ENCODE measurements at places on chromosomes 5 and 9.
A peak's percentile ranks its signal among the peaks of the same experiment; 100 is the strongest.

DNA sequence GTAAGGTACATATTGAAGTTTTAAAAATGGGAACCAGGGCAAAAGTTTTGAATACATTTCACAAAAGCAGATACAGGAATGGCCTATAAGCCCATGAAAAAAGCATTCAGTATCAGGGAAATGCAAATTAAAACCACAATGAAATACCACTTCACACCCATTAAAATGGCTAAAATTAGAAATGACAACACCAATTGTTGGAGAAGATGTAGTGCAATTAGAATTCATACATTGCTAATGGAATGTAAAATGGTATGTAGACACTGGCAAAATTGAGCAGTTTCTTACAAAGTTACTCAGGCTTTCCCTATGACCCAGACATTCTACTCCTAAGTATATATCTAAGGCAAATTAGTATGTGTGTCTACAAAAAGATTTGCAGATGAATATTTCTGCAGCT, 34.2 kb downstream of the CDC14B start:
- no peak for DNase-seq

DNA sequence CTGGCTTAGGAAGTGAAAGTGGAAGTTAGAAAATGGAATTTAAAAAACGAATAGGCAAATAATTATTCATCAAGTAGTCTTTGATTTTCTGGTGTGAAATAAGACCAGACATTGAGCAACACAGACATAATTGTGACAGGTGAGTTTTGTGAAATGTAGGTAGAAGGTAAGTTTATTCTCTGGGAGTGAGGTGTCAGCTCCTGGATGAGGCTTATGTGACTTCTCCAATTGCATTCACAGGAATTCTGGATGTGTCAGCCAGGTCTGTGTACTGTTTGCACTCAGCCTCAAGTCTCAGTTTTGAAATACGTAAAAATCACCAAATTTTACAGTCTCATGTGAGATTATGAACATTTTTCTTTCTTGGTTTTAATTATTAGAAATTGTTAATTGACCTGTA, 537.6 kb downstream of the CETN3 start:
- DNase-seq: peak; percentile 11

DNA sequence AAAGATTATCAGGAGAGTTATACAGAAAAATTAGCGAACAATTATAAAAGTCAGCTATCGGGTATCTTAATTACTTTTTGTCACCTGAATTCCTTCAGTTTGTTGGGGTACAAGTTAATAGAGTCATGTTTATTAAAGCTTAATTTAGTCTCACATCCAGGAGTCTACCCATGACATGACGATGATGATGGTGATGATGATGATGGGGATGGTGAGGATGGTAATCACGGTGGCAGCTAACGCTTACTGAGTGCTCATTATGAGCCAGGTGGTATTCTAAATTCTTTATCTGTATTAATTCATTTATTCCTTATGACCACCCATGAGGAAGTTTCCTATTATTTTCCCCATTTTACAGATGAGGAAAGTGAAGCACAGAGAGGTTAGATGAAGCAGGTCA, 208.6 kb upstream of the KIF2A start:
- no peak for DNase-seq

GRCh38 chr9:124496075-124496449, 11.1 kb downstream of the NR5A1 start:
- DNase-seq: no peak

GRCh38 chr5:43123887-43124286, 3.2 kb downstream of the ZNF131 start:
- DNase-seq: no peak

DNA sequence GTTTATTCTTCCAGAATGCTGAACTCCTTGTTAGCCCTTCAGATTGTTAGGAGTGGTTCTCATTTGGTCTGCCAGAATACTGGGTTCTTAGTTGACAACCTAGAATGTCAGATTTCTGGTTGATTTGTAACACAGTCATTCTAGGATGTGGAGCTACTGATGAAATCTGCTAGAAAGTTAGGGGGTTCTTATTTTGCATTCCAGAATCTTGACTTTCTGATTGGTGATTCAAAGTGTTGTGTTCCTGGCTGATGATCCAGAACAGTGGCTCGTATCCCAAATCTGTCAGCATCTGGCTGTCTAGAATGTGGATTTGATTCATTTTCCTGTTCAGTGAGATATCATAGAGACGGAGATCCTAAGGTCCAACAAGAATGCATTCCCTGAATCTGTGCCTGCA, 21.9 kb downstream of the PTGS1 start:
- DNase-seq: no peak

DNA sequence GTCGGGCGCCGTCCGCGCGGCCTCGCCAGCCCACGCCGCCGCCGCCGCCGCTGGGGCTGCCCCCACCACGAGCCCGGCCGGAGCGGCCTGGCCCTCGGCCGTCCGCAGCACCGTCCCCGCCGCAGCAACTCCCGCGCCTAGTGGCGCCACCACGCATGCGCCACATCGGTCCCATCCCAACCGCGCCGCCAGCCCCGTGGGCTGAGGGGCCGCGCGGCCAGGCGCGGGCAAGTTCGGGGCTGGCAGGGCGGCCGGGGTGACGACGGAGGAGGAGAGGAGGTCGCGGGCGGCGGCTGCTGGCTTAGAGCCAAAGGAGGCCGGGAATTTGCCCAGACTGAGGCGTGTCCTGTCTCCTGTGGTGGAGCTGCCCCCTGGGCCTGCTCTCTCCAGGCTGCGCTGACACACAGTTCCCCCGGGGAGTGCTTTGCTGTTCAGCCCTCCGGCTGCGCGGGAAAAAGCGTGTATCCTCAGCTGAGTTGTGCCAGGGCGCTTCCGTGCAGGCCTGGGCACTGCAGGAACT, at the start of gene TUSC1:
TSS of gene TUSC1 (minus strand) at position 298 of the 520 bp plus-strand sequence. CDS start at position 166, 132 bp downstream.
- DNase-seq: peak; percentile 90

- DNase-seq: no peak
Observed at GRCh38 chr9:21919377-21920362, 74.5 kb downstream of the CDKN2A start.

DNA sequence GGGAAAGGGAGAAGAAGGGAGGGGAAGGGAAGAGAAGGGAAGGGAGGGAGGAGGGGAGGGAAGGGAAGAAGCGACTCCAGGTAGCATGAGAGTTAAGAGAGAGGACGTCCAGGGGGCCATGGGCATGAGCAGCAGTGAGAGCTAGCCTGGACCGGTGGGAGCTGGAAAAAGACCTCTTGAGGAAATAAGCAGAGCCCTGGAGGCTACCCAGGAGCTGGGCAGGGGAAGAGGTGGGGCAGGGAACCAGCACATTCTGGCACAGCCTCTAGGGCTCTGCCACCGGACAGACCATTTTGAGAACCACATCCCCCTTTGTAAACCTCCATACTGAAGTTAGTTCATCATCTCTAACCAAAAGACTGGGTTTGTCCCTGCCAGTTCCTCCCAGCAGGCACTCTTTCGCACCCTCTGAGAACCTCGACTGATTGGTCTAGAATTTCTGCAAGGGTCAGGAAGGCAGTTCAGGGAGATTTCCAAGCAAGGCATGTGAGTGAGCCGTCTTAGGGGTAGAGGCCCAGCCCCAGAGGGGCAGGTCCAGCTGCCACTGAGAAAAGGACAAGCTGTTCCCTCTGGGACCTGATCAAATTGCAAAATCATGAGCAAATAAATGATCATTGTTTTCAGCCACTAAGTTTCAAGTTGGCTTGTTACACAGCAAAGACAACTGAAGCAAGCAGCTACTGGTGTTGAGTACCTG, 11.6 kb downstream of the NAIF1 start:
- no peak for DNase-seq

DNA sequence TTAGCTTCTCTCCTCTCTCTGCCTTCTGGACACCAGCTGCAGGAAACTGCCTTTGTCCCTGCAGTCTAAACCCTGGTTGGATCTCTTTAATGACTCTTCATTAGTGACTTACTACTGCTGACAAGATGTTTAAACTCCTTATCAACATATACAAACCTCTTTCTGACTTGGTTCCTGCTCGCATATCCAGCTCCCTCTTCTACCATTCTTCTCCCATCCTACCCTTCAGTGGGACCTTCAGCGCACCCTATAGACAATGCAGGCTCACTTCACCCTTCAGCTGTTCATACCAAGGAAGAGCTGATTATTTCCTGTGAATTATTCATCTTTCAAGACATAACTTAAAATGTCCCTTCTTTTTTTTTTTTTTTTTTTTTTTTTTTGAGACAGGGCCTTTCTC, 436.5 kb downstream of the KIAA0825 start:
- peak; percentile 6 for DNase-seq

- DNase-seq: no peak
Observed at GRCh38 chr9:13140843-13141592, 138.5 kb downstream of the MPDZ start.

- DNase-seq: no peak
Observed at GRCh38 chr5:171299228-171299627, 9.8 kb upstream of the TLX3 start.

- no peak for DNase-seq
Observed at GRCh38 chr5:151037561-151038411, 17.4 kb downstream of the GPX3 start.

DNA sequence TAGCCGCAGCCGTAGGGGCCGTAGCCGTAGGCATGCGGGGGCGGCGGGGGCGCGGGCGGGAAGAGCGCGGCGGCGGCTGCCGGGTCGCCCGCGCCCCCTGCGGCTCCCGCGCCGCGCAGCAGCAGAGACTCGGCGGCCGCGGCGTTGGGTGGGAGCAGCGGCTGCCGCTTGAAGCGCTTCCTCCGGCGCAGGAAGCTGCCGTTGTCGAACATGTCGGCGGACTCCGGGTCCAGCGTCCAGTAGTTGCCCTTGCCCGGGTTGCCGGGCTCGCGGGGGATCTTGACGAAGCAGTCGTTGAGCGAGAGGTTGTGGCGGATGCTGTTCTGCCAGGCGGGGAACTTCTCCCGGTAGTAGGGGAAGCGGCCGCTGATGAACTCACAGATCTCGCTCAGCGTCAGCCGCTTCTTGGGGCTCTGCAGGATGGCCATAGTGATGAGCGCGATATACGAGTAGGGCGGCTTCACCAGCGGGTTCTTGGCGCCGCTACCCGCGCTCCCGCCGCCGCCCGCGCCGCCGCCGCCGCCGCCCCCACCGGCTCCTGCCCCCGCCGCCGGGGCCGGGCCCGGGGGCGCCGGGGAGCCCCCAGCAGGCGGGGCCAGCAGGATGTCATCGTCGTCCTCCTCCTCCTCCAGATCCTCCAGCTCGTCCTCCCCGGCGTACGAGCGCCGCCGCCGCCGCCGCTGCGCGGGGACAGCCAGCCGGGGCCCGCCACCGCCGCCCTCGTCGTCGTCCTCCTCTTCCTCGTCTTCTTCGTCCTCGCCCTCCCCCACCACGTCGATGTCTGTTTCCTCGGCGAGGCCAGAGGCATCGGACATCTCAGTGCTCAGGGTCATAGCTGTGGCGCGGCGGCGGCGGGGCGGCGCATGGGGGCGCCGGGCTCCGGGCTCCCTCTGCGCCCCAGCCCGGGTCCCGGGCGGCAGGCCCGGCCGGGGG, 781 bp downstream of the FOXD1 start:
- peak; percentile 61 for DNase-seq

DNA sequence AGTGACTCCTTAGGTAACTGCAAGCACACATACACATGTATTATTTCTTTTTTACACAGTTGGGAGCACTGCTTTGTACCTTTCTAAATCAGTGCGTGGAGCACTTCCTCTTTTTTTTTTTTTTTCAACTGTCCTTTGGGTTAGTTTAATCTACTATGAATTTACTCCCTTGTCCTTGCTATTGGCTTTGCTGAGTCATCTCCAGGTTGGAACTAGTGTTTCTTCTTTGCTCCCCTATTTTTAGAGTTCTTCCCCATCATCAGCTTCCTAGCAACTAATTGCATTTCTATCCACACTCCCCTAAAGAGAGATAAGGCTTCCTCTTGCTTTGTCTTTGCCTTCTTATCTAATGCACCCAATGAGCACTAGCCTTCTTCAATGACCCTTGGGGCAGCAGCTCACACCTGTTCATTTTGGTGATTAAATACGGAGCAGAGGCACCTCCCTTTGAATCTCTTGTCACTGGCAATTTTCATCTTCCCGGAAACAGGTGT, 24.3 kb downstream of the S100Z start:
- DNase-seq: no peak
